ENCODE measurements at places on chromosomes 1 and 21.

- no peak for DNase-seq
Measured at GRCh38 chr1:188715566-188715965, 1762.1 kb downstream of the BRINP3 start.

DNA sequence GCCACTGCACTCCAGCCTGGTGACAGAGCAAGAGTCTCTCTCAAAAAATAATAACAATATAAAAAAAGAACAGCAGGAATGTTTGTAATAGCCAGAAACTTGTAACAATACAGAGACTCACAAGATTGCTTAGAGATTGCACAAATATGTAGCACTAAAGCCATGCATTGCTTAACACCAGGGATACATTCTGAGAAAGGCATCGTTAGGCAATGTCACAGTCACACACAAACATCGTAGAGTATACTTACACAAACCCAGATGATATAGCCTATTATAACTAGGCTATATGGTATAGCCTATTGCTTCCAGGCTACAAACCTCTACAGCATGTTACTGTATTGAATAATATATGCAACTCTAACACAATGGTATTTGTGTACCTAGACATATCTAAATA lies 45.3 kb downstream of the GPATCH2 start:
- no peak for DNase-seq

- no peak for DNase-seq
Measured at GRCh38 chr1:215793180-215793579, 226.1 kb downstream of the KCTD3 start.

- DNase-seq, result no peak
Measured at GRCh38 chr1:61183471-61184039, 101.2 kb downstream of the NFIA start.

DNA sequence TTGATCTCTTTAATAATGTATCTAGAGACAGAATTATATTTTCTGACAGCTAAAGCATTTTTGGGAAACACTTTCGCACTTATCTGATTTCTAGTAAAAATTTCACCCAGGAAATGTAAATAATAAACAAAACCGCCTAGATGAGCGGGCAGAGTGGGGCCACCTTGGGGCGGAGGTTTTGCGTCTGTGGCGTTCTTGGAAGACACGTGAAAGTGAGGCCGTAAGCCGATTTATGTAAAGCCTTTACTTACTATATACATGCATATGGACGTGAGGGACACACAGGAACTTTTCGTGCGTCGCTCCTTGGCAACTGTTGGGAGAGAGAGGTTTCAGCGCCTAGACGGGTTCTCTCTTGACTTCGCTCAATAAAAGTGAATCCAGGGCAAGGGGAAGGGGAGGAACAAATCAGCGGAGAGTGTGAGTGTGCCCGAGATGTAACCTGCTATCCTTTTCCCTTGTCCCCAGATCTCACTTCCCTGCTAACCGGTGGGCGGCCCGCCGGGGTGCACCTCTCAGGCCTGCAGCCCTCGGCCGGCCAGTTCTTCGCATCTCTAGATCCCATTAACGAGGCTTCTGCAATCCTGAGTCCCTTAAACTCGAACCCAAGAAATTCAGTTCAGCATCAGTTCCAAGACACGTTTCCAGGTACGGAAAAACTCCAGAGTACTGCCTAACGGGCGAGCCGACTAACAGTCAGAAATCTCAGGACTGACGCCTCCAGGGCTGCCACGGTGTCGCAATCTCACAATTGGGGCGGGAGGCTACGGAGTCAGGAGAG lies 1.7 kb downstream of the HLX start:
- DNase-seq, result no peak

- DNase-seq, result no peak
Measured at GRCh38 chr1:231774719-231775335, 148.2 kb downstream of the DISC1 start.

DNA sequence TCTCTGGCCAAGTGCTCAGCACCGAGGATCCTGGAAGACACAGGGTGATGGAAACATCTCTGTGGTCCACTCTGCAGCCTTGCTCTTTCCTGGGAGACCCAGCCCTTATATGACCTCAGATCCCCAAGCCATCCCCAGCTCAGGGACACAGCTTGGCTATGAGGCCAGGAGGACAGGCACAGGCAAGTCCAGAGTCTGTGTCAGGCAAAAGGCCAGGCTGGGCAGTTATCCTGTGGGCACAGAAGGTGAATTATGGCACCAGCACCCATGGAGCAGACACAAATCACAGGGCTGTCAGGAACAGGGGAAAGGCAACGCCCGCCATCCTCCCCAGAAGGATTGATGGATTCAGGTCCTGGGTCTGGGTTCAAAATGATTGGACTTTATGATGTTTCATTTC lies 52.1 kb upstream of the SCMH1 start:
- DNase-seq, result no peak

GRCh38 chr1:201167041-201167991 lies 13.0 kb upstream of the TMEM9 start:
- DNase-seq, result no peak

DNA sequence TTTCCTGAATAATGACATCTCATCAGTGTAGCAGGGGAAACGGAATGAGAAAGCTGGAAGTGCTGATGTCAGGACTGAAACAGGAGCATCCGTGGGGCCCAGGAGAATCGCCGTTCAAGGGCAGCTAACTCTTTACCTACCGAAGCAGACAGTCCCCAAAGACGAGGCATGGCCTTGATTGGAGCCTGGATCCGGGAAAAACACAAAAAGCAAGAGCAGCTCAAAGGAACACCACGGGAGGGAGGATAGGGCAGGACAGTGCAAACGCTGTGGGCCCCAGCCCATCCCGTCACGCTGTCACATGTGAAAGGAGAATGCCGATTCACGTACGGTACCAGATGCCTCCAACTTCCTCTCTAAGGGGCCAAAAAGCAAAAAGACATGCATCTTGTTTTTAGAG lies 34.9 kb downstream of the WNT9A start:
- no peak for DNase-seq

DNA sequence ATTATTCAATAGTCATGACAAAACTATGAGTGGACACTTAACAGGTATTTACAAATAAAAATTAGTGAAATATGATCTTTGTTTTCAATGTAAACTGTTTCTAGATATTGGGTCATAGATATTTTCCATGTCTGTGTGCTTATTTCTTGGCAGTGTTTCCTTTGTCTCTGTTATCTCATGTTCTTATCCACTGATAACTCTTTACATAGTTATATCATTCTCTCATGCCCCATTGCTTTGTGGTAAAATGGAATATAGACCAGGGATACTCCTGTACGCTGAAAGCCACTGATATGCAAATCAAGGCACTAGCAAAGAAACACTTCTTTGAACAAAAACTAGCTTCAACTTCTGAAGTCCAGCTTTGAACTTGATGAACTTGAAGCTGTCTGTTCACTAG lies 113.1 kb downstream of the ITSN1 start:
- no peak for DNase-seq

- DNase-seq, result no peak
Measured at GRCh38 chr1:9284061-9284460, 8.6 kb upstream of the SPSB1 start.

DNA sequence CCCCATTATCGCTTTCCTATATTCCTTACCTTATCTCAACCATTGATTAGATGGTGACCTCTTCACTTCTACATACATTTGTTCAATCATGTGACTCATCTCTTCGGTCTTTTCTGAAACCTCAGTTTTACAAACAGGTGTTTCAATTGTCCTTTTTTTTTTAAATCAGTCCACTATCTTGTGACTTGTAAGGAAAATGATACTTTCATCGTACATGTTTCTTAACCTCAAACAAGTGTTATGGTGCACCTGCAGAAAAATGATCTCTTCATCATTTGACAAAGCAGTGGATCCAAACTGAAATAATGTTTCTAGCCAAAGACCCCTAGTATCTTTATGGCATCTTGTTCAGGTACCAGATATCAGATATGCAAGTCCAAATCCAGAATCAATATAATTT lies 1157.2 kb downstream of the MRPL39 start:
- no peak for DNase-seq

DNA sequence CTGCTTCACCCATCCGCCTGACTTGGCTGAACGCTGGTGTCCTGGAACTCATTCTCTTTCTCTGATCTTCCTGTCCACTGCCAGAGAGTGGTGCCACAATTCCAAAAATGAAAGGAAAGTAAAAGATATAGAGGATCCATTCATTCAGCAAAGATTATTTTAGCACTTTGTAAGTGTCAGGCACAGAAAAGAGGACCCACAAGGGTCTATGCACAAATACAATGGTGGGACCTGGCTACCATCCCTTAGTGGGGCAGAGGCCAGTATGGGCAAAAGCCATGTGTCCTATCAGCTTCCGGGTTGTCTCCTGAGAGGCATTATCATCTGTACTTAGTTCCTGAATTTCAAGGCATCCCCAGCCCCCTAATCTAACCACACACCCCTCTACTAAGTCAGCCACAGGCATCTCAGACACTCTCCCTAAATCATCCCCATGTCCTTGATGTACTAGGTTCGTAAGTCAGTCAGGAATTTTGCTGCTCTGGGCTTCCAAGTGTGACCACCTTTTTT lies 19.0 kb downstream of the SSR2 start:
- DNase-seq, result no peak

DNA sequence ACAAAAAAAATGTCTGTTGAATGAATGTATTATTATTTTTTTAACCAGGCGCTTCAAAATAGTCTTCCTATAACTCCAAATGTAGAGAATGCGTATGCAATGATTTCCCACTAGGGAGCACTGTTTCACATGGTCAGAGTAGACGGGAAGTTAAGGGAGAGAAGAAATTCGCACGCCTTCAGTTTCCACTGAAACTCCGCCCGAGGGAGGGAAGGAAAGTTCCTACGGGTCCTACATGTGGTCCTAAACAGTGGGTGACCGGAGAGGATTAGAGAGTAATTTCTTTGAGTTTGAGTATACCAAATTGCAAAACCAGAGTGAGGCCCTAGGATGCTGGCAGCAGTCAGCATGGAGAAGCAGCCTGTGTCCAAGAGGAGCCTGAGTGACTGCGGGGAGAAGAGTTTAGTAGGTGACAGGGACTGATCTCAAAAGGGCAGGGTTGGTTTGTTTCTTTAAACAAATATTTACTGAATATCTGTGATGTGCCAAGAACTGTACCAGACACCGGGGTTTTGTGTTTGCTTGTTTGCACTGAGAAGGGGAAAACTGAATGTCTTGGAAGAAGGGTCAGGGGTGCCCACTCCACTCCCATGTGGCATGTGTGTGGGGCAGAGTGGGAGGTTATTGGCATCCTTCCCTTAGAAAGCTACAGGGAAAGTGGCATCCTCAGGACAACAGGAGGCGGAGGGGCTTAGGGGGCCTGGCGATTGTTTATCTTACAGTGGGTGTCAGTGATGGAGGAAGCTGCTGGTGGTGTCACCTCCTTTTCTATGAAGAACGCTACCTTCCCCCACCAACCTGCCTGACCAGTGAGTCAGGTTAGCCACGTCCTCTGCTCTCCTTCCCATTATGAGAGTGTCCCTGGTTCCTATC lies 22.8 kb downstream of the RNU5D-1 start:
- DNase-seq, result no peak

DNA sequence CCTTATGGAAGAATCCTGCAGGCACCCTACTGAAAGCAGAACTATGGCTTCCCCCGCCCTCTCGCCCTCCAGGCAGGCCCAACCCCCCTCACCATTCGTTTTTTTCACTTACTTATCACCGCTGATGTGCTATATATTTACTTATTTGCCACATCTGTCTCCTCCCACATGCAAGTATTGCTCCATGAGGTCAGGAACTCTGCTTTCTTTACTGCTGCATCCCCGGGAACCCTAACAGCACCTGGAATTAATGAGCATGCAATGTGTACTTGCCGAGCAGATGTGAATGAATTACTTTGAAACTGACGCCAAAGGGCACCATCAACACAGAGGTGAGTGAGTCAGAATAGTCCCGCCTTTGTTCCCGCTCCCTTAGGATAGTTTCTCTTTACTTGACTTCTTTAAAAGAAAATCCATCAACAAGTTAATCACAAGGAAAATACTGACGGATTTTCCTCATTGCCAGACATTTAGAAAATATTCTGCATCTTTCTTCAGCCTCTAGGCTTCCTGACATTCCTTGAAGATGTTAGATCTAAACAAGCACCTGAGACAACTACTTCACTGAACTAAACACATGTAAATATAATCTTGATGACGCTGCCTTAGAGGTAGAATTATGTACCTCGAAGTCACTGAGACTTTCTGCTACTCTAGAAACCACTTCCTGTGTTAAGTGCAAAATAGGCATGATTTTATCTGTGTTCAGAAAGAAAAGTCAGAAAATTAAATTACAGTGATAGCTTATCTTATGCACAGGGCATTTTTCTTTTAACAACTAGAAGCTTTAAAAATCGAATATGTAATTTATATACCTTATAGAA lies 17.5 kb upstream of the RAB4A start:
- DNase-seq, result no peak

DNA sequence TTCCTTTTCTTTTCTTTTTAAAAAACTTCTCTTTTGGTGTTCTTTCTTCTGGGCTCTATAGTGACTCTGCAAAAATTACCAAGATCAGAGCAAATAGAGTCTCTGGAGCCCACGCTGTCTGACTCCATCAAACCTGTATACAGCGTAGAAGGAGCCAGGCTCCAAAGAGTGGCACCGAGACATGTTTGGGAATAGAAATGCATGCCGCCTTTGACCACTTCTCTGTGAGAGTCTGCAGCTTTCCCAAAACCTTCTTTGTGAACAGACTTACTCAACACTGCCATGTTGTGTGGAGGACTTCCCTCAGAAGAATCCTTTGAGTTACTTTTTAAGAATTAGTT lies 55.3 kb downstream of the GORAB start:
- DNase-seq, result no peak

DNA sequence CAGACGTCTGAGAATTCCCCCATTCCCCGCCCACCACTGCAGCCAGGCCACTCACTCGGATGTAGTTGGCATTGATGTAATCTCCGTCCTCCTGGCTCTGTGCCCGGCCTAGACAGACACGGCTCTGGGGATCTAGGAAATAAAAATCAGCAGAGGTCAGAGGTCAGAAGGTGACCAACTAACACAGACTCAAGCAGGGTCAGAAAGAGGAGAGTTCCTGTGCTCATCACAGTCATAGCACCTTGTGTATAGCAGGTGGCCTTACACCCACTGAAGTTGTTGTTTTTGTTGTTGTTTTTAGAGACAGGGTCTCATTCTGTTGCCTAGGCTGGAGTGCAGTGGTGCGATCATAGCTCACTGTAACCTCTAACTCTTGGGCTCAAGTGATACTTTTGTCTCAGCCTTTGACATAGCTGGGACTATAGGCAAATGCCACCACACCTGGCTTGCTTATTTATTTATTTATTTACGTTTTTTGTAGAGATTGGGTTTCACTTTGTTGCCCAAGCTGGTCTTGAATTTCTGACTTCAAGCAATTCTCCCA lies 4.9 kb downstream of the PTPN7 start:
- DNase-seq, result no peak

- no peak for DNase-seq
Measured at GRCh38 chr1:62778208-62778607, 5.7 kb upstream of the ATG4C start.

- DNase-seq, result no peak
Measured at GRCh38 chr1:246160374-246160773, 346.7 kb downstream of the SMYD3 start.
